Mucosa of gallbladder (tissue), 1 donor: ENCODE measurements at places on chromosomes 2 and 18. TPM values are rescaled to one million over a fixed set of nuclear protein-coding genes. Genes with fewer than 3 reads are reported as not detected.
A peak's percentile ranks its signal among the peaks of the same experiment; 100 is the strongest.

- DNase-seq, result no peak
Observed at GRCh38 chr2:176193048-176193447, 4.6 kb downstream of the HOXD1 start.

DNA sequence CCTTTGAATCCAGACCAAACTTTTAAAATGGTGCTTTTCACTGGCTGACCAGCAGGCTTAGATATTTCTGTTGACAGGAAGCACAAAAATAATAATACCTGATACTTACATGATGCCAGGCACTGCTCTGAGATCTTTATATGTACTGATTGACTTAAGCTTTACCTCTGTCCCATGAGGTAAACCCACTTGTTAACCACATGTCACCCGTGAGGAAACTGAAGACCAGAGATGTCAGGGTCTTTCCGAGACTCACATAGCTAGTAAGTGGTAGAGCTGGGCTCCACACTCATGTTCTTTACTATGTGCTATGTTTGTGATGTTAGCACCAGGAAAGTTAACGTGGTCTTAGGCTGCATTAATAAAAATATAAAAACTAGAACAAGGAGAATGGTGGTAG is 297.7 kb downstream of the PLCL1 start:
- DNase-seq, result no peak

DNA sequence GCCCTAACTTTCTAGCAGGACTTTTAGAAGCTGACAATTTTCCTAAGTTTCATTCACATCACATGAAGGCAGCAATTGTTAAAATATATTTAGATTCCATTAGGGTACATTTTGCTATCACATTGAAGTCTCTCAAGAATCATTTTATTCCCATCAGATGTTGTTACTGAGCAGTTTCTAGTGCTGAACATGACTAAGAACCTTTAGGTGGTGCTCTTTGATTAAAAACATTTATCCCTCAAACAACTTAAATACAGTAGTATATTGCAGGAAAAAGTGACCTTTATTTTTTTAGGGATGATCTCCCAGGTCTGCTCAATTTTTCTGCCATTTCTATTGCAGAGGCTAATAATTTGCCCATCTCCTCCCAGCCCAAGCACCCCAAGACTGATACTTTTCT is 22.9 kb upstream of the NARS1 start:
- DNase-seq, result no peak

DNA sequence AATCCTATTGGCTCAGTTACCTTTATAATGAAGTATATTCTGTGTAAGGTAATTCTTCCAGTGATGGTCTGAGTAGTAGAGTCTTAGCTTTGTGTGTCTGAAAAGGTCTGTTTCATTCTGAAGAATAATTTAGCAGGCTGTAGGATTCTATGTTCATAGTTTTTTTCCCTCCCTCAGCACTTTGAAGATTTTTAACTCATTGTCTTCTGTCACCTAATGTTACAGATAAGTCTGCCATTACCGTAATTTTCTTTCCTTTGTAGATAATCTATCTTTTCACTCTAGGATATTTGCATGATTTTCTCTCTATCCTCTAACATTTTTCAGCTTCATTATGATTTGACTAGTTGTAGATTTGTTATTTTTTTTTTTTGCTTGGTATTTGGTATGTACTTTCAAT is 22.7 kb downstream of the INSIG2 start:
- DNase-seq, result no peak

GRCh38 chr2:149019768-149020167 is 18.7 kb upstream of the LYPD6B start:
- no peak for DNase-seq

DNA sequence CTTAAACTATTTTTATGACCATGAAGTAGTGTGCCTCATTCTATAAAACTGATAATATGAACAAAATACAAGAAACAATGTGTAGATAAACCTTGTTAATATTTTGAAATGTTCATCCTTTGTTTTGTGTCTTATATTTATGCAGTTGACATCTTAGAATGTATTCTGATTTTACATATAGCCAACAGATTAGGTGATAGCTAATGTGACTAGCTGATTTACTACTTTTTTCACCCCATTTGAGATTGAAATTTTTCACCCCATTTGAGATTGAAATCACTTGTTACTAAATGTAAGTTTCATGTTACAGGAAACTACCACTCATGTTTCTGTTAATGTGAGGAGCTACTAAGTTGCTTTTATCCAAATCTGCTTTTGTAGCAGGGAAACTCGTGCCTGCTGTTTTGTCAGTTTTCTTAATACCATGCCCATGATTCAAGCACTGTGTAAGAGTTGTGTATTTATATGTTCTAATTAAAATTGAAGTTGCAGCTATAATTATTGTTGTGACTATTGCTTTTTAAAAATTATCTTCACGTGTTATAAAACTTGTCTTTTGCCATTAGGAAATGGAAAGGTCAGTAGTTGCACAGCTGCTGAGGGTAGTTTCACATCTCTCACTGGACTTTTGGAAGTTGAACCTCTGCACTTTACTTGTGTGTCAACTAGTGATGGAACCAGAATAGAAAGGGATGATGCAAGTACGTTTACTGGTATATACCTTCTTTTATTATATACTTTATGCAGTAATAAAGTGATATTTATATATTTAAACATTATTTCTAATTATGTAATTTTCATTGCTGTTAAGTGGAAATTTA is 96.6 kb downstream of the BIRC6 start:
- no peak for DNase-seq

MERTK gene
- total RNA-seq, result 20.4 TPM

FAM161A gene
- total RNA-seq, result 3.8 TPM

GRCh38 chr18:68461481-68462018 is 253.4 kb downstream of the TMX3 start:
- no peak for DNase-seq

CCDC74B gene
- total RNA-seq, result 3.4 TPM

CHRND gene
- not detected for total RNA-seq

DNA sequence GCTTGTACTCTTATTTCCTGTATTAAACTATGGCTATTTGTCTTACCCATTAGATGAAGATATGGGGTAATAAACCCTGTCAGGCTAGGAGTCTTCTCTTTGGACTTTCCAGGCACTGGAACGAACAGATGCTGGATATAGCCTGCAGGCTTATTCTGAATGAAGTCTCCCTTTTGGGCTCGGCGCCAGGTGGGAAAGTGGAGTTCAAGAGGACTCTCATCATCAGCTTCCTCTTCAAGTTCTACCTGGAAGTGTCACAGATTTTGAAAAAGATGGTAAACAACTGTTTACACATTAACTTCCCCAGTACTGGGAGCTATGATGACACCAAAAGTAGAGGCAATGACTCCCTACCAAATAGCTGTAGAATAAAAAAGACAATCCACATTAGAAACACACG is 27.9 kb downstream of the AOX1 start:
- DNase-seq, result no peak

MRO gene
- 0.75 TPM for total RNA-seq

GRCh38 chr2:24543252-24543651 is 52.2 kb downstream of the NCOA1 start:
- DNase-seq, result no peak

- no peak for DNase-seq
Observed at GRCh38 chr2:170817093-170818035, 677 bp downstream of the GAD1 start.

- no peak for DNase-seq
Observed at GRCh38 chr2:226447338-226448300, 352.0 kb downstream of the IRS1 start.

GRCh38 chr2:188369365-188369764 is 77.7 kb downstream of the GULP1 start:
- DNase-seq, result peak; percentile 28
